ENCODE measurements at places on chromosomes 3 and 15.

- no peak for DNase-seq
Observed at GRCh38 chr3:123112232-123112631, 45.4 kb downstream of the PDIA5 start.

DNA sequence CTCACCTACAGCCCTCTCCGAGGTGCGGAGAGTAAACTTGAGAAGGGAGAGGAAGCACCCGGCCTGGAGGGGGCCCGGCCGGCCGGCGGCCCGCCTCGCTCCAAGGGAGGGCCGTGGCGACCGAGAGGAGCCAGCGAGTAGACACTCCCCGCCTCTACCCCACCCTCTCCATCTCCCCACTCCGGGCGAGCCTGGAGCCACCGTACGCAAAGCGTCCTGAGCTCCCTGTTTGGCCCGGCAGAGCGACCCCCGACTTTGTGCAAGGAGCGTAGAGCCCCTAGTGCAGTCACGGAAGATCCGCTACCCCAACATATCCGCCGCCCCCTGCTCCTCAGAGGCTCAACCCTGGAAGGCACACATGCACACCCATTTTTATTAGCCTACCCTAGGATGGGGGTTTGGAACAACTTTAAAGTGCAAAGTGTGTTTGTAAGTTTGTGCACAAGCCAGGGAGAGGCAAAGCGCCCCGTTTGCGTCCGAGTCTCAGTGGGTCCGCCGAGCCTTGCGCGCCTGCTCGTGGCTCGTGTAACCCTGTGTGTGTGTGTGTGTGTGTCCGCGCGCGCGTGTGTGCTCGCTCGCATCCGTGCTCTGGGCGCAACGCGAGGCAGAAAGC, 508 bp upstream of the SMAD6 start:
- DNase-seq = peak; percentile 11

GRCh38 chr15:51094606-51095569, at the start of gene TNFAIP8L3:
Gene TNFAIP8L3, minus strand, starts transcription at chr15:51094906. Its CDS starts 311 bp downstream, at chr15:51094595.
- DNase-seq = no peak

DNA sequence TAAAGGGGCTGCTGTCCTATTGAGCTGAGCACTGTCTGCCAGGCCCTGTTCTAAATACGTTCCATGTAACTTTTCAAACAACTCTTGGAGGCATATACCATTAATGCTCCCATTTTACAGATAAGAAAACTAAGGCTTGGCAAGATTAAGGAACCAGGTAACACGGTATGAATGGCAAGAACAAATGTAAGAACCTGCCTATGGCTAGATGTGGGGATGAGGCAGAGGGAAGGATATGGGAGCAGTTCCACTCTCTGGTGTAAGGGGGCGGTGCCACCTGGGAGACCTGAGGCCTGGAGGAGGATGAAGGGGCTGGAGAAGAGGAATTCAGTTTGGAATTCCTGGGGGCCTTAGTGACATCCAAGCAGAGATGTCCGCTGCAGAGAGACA, 3.8 kb upstream of the LMAN1L start:
- no peak for DNase-seq

DNA sequence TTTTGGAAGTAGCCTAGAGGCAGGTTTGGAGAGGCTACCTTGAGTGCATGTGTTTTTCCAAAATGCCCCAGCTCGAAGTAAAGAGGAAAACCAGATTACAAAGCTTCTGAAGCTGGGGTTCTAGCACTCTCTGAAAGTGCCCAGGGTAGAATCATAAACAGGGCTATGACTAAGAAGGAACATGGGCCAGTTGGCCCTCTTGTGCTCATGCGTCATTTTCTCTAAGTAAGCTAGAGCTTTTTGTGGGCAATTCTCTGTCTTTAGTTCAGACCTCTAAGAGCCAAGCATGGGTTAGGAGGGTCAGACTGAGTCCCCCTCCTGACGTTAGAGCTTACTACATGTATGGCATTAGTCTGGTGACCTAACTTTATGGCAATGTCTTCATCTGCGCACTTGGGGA, 129.5 kb upstream of the UMPS start:
- DNase-seq = no peak

DNA sequence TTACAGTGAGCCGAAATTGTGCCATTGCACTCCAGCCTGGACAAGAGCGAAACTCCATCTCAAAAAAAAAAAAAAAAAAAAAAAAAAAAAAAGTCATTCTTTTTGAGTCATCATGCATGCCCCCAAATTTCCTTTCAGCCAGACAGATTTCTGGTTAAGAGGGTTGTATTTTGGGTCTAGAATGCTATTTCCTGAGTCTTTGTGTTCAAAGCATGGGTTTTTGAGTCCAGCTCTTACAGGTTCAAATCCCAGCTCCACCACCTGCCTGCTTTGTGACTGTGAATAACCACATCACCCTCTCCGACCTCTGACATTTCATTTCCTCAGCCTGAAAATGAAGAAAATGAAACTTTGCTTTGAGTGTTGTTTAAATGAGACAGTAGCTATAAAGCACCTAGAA, 9.3 kb upstream of the C15orf61 start:
- no peak for DNase-seq

- DNase-seq = no peak
Observed at GRCh38 chr3:180267202-180267843, 230.6 kb upstream of the PEX5L start.

DNA sequence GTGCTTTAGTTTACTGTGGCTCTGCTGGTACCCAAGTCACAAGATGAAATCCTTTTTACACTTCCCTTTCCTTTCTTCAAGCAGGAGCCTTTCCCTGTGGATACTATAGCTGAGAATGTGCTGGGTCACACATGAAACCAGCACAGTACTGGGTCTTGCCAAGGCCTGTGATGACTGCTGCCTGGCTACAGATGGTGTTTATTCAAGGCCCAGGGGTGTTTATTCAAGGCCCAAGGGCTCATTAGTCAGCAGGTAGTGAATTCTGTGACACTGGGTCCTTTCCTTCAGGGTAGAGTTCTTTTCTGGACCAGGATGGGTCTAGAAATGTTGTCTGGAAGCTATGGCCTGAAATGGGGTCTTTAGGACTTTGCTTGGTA, 99.4 kb downstream of the SH3GL3 start:
- no peak for DNase-seq

GRCh38 chr3:195757438-195757770, 36.6 kb downstream of the MUC20 start:
- DNase-seq = no peak

DNA sequence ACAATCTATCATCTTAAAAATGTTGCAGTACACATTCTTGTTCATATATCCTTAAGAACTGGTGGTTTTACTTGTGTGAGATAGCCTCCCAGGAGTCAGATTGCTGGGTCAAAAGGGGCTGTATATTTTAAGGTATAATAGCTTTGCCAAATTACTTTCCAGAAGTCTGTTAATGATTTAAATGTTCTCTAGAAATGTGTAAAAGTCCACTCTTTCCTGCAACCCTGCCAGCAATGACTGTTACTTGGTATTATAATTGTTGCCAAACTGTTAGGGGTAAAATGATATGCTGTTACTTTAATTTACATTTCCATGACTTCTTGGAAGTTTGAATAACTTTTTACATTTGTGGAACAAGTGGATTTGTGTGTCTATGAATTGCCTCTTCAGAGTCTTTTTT, 170.8 kb downstream of the SLC9A9 start:
- DNase-seq = no peak

- DNase-seq = peak; percentile 15
Observed at GRCh38 chr3:9862391-9863057, 17.5 kb downstream of the CIDEC start.

DNA sequence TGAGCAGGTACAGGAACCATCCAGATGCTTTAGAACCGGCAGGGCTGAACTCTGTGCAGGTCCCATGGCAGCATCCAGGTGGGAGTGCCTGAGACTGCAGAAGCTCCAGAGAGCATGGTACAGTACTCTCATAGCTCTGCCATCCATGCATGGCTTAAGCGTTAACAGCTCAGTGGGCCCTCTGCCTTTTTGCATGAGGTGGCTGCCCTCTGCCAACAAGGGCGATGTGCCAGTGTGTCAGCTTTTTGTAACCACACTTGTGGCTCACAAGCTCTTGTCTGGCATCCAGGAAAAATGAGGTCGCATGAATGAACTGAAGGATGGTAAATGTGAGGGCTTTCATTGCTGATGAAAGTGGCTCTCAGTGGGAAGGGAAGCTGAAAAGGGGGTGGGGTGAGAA, 950.1 kb downstream of the DIPK2A start:
- no peak for DNase-seq

GRCh38 chr3:123025642-123026521, 1.7 kb downstream of the SEMA5B start:
- DNase-seq = no peak

- DNase-seq = no peak
Observed at GRCh38 chr3:88385090-88385489, 235.3 kb downstream of the C3orf38 start.
